ENCODE measurements at places on chromosomes 3 and 15.

GRCh38 chr15:34650177-34650576 lies 66.7 kb upstream of the GOLGA8B start:
- no peak for DNase-seq

GRCh38 chr3:107997671-107998070 lies 93.2 kb downstream of the CD47 start:
- DNase-seq: no peak

DNA sequence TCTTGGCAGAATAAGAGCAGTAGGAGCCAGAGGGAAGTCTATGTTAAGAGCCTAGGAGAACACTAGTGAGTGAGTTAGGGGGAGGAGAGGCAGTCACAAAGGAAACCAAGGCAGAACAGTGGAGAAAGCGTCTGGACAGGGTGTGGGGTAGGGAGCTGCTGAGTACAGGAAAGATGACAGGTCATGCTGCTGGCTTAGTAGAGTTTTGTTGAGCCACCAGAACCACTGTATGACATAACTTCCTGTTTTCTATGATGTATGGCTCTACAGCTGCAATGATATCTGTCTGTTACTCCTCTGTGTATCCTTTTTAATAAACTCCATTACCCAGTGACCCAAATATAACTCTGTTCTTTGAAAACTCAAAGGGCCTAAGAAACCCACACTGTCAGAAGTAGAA lies 10.6 kb upstream of the STT3B start:
- DNase-seq: peak; percentile 90

- DNase-seq: no peak
Measured at GRCh38 chr3:125019271-125019670, 36.5 kb downstream of the HEG1 start.

DNA sequence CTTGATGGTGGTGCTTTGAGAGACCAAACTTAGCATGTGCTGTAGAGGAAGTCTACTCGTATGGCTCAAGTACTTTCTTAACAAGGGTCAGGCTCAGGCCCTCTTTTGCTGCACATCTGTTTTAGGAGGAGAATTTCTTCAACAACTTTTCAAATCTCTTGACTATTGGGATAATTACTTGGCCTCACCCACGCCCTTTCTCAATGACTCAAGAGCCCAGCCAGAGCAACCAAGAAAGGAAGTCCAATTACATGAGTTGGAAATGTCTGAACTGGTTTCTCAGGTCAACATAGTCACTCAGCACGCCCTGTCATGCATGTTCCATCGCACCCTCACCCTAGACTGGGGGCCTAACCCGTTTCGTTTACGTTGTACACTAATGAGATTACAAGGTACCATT lies 44.8 kb upstream of the UMPS start:
- DNase-seq: no peak

GRCh38 chr3:15602146-15602536 lies 596 bp downstream of the BTD start:
- DNase-seq: no peak

DNA sequence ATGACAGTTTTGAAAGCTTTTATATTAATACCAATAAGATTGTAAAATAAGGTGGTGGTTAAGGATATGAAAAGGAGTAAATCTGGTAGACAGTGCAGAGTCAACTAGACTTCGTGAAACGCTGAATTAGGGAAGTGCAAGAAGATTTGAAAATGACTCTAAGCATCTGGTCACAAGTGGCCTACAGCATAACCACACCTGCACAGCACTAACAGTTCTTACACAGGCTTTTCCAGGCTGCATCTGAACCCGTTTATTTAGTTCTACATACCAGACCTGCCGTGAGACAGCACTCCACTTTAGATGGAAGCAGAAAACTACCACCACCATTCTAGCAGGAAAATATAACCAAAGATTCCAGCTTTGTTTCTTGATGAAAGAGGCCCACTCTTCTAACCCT lies 1.9 kb downstream of the DMXL2 start:
- DNase-seq: peak; percentile 58

Data from NB4 (cell line).